Caco-2 (cell line): ENCODE measurements at places on chromosomes 2 and 18. TPM values are rescaled to one million over a fixed set of nuclear protein-coding genes. Genes with fewer than 3 reads are reported as not detected.
A peak's percentile ranks its signal among the peaks of the same experiment; 100 is the strongest.

Gene SPP2
- total RNA-seq: not detected in 2 replicates

Gene KLHL30
- 0.26 and 0.36 TPM in 2 replicates for total RNA-seq

Gene EFEMP1
- total RNA-seq: not detected in 2 replicates

Gene KCNG3
- total RNA-seq: 1.0 and 1.1 TPM in 2 replicates

Gene CDH19
- not detected in 2 replicates for total RNA-seq

Gene STAM2
- 20.3 and 24.4 TPM in 2 replicates for total RNA-seq

Gene STEAP3
- total RNA-seq: 20.1 and 20.4 TPM in 2 replicates

Gene ODC1
- total RNA-seq: 277 and 285 TPM in 2 replicates

Gene IL36G
- not detected in 2 replicates for total RNA-seq

Gene HNRNPLL
- 58.0 and 59.4 TPM in 2 replicates for total RNA-seq

Gene PARD3B
- 66.5 and 68.9 TPM in 2 replicates for total RNA-seq

Gene TRABD2A
- 1.3 and 1.4 TPM in 2 replicates for total RNA-seq

Gene KYNU
- 4.3 and 5.2 TPM in 2 replicates for total RNA-seq

Gene FEV
- not detected in 2 replicates for total RNA-seq

DNA sequence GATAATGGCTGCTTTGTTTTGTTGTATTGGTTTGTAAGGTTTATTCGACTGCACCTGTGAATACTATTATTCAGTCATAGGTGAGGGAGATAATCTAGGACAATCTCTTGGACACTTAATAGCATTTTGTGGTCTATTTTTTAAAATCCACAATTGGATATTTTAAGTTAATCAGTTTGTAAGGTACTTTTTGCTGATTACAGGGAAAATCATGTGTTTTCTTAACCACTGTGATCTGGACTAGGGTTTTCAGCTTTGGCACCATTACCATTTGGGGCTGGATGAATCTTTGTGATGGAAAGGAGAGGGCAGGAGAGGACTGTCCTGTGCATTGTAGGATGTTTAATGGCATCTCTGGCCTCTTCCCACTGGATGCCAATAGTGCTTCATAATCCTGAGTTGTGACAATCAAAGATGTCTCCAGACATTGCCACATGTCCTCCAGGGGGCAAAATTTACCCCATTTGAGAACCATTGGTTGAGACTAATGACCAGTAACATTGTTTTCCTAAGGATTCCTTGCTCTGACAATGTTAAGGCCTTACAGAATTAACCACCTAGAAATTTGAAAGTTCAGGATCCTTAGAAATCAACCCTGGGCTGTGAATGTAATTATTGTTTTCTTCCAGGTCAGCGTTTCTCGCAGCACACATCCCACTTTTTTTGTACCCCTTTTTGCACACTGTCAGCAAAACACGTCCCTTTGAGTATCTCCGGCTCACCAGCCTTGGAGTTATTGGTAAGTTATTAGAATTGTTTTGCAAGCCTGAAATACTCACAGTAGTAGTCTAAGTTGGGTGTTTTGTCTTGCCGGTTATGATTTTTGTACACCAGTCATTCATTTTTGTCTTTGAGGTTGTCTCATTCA, 15.6 kb downstream of the CNOT9 start:
- H3K36me3 ChIP-seq: no peaks in the 10 kb centered on the region; the same call in 1 of the 2 replicates
- no peak overlapping the region for H3K27ac ChIP-seq
- no peaks in the 10 kb centered on the region for H3K27me3 ChIP-seq

GRCh38 chr2:67840460-67841068, 222.2 kb downstream of the C1D start:
- no peak overlapping the region for H3K27ac ChIP-seq
- no peaks in the 10 kb centered on the region for H3K36me3 ChIP-seq
- no peaks in the 10 kb centered on the region for H3K27me3 ChIP-seq

- H3K36me3 ChIP-seq: no peaks in the 10 kb centered on the region
- no peak overlapping the region for H3K4me3 ChIP-seq
- no peaks in the 10 kb centered on the region for H3K27me3 ChIP-seq
- no peak for DNase-seq
- H3K27ac ChIP-seq: no peak overlapping the region
- no peaks in the 10 kb centered on the region; the same call in 1 of the 2 replicates for H3K4me1 ChIP-seq
These were observed 85.1 kb upstream of the ATL2 start for GRCh38 chr2:38462121-38462661.

DNA sequence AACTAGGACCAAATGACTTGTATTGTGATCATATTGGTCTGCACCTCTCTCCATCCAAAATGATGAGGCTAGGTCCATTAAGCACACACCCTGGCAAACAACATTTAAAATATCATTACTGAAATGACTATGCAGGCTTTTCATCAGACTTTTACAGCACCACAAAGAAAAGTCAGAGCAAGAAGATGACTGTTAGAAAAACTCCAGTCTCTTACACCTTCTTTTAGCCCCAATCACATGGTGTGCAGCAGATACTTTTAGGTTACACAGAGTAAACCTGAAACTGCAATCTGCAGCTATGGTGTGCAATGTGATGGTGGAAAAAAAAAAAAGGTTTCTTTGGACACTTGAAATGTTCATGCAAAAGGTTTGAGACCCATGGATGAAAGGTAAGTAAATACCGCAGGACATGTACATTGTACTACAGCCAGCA, 5.4 kb upstream of the POLI start:
- H3K27ac ChIP-seq: no peak overlapping the region
- H3K27me3 ChIP-seq: no peaks in the 10 kb centered on the region
- H3K4me3 ChIP-seq: no peak overlapping the region
- H3K4me1 ChIP-seq: peaks cover 7% of the 10 kb centered on the region; the same call in 1 of the 2 replicates
- no peaks in the 10 kb centered on the region for H3K36me3 ChIP-seq
- DNase-seq: no peak

DNA sequence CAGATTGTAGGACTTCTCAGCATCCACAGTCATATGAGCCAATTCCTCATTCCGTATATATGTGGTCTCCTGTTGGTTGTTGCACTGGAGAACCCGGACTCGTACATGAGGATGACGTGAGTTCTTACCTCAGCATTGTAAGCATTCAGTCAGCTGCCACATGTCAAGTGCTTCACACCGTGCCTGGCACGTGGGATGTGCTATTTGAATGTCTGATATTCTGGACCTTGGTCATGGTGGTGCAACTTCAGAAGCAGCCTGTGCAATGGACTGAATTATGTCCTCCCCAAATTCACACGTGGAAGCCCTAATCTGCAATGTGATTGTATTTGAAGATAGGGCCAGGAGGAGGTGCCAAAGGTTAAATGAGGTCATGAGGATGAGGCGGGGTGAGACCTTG, 32.1 kb downstream of the PTGR3 start:
- no peak overlapping the region for H3K27ac ChIP-seq
- H3K36me3 ChIP-seq: no peaks in the 10 kb centered on the region
- no peaks in the 10 kb centered on the region for H3K27me3 ChIP-seq
- no peak for DNase-seq
- no peaks in the 10 kb centered on the region for H3K4me1 ChIP-seq

GRCh38 chr2:141195087-141195486, 935.7 kb downstream of the LRP1B start:
- H3K4me3 ChIP-seq: no peak overlapping the region
- no peaks in the 10 kb centered on the region for H3K36me3 ChIP-seq
- H3K27ac ChIP-seq: no peak overlapping the region
- H3K27me3 ChIP-seq: no peaks in the 10 kb centered on the region
- DNase-seq: no peak

DNA sequence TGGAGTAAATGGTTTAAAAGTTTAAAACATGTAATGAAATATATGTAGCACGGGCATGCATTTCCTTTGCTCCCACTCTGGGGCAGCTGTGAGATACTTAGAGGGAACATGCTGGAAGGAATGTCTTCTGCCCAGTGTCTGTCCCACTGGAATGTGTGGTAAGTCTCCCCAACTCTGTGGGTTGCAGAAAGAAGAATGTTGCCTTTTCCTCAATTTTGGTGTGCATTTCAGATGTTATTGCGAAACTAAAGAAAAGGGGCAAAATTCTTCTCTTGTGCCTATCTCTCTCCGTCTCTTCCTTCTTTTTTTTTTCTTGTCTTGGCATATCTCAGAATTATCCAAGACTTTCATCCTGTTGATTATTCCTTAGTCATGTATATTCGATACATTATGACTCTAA, 201.1 kb downstream of the SH3RF3 start:
- no peaks in the 10 kb centered on the region for H3K27me3 ChIP-seq
- H3K27ac ChIP-seq: no peak overlapping the region
- DNase-seq: no peak
- no peak overlapping the region for H3K4me3 ChIP-seq
- H3K36me3 ChIP-seq: no peaks in the 10 kb centered on the region

- no peak overlapping the region for H3K4me3 ChIP-seq
- H3K27me3 ChIP-seq: no peaks in the 10 kb centered on the region
- H3K36me3 ChIP-seq: no peaks in the 10 kb centered on the region
These were observed 103.4 kb upstream of the CWC22 start for GRCh38 chr2:180110469-180110868.

DNA sequence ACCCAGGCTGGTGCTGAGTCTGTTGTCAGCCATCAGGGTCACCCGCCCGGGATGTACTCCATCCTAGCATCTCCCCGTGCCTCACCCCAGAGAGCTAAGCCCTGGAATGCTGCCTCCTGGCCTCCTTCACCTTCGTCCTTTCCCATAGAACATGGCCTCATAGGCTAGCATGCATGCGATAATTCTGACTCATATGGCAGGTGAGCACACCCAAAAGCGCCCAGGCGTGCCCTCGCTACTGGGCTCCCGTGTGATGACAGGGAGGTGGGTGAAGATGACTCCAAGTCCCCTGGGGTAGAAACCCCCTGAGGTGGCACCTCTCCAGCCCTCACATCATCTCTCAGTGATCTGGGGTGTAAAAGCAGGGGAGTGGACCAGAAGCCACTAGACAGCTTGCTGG, 7.3 kb downstream of the SPR start:
- H3K36me3 ChIP-seq: no peaks in the 10 kb centered on the region; the same call in 1 of the 2 replicates
- no peak overlapping the region for H3K4me3 ChIP-seq
- no peaks in the 10 kb centered on the region for H3K4me1 ChIP-seq
- no peak for DNase-seq
- no peaks in the 10 kb centered on the region for H3K27me3 ChIP-seq

GRCh38 chr18:61731693-61732376, 161.0 kb downstream of the RNF152 start:
- no peak overlapping the region for H3K4me3 ChIP-seq
- H3K27ac ChIP-seq: no peak overlapping the region
- no peak for DNase-seq

GRCh38 chr18:47870605-47871004, 59.9 kb downstream of the SMAD2 start:
- H3K4me1 ChIP-seq: no peaks in the 10 kb centered on the region
- H3K36me3 ChIP-seq: no peaks in the 10 kb centered on the region
- H3K27ac ChIP-seq: no peak overlapping the region
- no peak for DNase-seq

DNA sequence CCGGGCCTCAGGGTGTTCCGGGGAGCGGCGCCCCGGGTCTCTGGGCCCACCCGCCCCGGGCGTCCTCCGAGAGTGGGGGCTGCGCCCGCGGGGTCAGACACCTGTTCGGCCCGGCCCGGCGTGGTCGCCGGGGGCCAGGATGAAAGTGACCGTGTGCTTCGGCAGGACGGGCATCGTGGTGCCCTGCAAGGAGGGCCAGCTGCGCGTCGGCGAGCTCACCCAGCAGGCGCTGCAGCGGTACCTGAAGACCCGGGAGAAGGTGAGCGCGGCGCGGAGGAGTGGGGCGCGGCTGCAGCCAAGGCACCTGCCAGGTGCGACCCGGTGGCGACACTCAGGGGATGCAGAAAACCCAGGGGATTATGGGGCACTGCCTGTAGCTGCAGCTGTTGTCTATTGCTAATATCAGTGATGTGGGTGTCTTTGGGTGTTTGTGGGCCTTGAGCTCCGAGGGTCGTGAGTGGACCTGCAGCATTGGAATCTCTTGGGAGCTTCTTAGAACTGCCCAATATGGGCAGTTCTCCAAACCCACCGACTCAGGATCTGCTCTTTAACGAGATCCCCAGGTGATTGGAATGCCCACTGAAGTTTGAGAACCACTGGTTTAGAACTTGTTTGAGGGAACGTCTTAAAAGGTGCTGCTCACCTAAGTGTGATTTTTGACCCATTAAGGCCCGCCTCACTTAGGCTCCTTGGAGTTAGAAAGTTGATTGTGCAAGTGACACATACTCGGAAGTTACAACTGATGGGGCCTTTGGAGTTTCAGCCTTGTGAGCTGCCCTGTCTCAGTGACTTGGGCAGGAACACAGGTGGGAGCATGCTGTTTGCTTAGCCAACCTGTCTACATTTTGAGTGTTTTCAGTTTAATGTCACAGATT, 823 bp downstream of the PARD3B start:
- peaks cover 48% of the 10 kb centered on the region for H3K4me1 ChIP-seq
- H3K27ac ChIP-seq: peak overlapping the region; percentile 66
- H3K36me3 ChIP-seq: no peaks in the 10 kb centered on the region
- peak; percentile 70 for DNase-seq

DNA sequence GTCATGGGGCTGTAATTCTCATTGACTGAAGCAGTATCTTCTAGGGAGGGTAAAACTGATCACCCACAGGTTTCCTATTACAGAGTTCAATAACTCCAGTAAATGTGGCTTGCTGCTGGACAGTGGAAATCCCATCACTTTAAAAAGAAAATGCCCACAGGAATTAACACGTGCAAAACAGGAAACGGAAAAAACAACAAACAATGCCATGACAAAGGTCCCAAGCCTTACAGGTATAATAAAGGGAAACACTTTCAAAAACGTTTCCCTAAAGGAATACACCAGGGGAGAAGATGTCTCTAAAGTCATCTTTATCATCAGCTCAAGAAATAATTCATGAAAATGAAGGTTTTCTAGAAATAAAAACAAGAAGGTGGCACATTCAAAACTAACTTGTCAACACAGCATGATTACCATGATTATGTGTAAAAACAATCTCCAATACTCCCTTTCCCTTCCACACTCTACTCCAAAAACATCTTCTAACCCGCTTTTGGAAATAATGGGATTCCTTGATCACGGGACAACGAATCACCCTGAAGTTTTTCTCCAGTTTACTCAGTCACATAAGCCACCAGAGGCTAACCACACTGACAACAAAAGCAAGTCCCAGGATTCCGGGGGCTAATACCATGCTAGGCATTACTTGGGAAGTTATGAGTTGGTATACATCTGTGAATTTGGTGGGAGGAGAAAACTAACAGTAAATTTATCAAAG, 167.9 kb downstream of the TCF4 start:
- no peaks in the 10 kb centered on the region for H3K36me3 ChIP-seq
- no peaks in the 10 kb centered on the region for H3K27me3 ChIP-seq
- H3K4me3 ChIP-seq: no peak overlapping the region
- no peak for DNase-seq
- H3K4me1 ChIP-seq: no peaks in the 10 kb centered on the region

DNA sequence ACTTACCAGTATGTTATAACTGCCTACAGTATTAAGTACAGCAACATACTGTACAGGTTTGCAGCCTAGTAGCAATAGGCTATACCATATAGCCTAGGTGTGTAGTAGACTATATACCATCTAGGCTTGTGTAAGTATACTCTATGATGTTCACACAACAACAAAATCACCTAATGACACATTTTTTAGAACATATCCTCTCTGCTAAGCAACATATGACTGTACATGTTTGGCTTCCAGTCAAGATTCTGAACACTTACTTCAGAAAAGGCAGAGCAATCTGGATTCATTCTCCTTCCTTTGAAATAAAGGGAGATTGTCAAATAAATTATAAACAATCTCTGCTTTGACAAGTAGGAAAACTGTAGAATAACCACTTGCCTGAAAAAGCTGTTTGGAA, 81.8 kb downstream of the EXOC6B start:
- DNase-seq: no peak
- H3K27me3 ChIP-seq: no peaks in the 10 kb centered on the region
- peaks cover 10% of the 10 kb centered on the region; the same call in 1 of the 2 replicates for H3K4me1 ChIP-seq

GRCh38 chr18:13502585-13502984, 223.8 kb downstream of the FAM210A start:
- H3K27ac ChIP-seq: no peak overlapping the region
- no peaks in the 10 kb centered on the region for H3K4me1 ChIP-seq
- H3K4me3 ChIP-seq: no peak overlapping the region
- H3K36me3 ChIP-seq: no peaks in the 10 kb centered on the region

GRCh38 chr2:228782281-228782680, 488.8 kb downstream of the PID1 start:
- H3K4me3 ChIP-seq: no peak overlapping the region
- H3K4me1 ChIP-seq: no peaks in the 10 kb centered on the region
- H3K27ac ChIP-seq: no peak overlapping the region
- DNase-seq: no peak
- H3K36me3 ChIP-seq: no peaks in the 10 kb centered on the region
